Trophoblast cell (in vitro differentiated cells and primary cell): ENCODE measurements at places on chromosomes 11 and 22.
A peak's percentile ranks its signal among the peaks of the same experiment; 100 is the strongest.

GRCh38 chr11:34706709-34707461, 86.0 kb downstream of the EHF start:
- no peak for DNase-seq

DNA sequence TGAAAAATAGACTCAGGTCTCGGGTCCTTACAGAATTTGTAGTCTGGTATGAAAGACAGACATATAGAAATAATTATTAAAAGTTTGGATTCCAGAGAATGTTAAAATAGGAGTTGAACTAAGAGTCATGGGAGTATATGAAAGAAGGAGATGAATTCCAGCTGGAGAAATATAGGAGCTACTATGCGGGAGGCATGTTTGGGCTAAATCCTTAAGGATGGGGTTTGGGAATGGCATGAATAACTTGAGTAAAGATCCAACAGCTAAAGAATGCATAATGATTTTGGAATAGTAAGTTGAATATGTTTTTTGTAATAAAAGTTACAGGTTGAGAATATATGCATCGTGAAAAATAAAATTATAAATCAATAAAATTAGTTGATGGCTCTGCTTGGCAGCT, 129.4 kb upstream of the SLC5A12 start:
- no peak for DNase-seq

DNA sequence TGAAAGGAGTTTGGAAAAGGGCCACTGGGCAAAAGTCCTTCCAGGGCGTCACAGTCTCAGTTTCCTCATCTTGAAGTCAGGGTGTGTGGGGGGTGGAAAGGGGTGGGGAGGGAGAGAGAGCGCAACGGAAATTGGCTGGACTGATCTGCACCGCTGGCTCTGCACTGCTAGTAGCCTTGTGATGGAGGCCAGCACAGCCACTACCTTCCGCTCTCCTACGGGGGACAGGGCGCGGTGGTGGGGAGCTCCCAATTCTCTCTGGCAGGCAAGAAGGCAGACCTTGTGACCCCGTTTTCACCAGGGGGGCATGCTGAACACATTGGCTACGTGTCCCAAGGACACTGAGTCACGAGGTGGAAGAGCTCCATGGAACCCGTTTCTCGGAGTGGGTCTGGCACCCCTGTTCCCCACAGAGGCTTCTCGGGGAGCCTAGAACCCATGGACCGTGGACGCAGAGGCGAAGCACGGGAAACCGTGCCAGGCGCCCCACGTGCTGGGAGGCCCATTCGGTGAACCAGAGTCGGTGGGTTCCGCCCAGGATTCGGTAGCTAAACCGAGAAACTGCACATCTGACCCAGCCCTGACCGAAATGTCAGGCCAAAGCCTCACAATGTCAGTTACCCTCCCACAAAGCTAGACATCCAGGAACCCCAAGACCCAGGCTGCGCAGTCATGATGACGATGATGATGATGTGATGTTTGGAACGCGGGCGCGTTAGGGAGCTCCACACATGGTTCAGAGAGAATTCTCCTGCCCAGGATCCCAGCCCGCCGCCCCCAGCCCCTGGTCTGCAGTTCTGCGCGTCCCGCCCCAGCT, 28.3 kb upstream of the WNT11 start:
- no peak for DNase-seq

GRCh38 chr22:40678493-40679248, 613 bp upstream of the MCHR1 start:
- DNase-seq = no peak

DNA sequence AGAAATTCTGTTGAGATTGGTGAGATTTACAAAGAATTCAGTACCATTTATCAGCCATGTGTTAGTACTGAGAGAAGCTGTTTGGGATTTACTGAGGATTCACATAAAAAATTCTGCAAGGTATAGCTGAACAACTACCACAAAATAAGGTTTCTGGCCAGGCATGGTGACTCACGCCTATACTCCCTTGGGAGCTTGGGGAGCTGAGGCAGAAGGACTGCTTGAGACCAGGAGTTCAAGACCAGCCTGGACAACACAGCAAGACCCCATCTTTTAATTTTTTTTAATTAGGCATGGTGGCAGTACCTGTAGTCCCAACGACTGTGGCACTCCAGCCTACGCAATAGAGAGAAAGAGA, 86.7 kb downstream of the SIK3 start:
- DNase-seq = no peak

GRCh38 chr11:30798547-30799236, 212.5 kb upstream of the MPPED2 start:
- DNase-seq = no peak

GRCh38 chr11:33643167-33643824, 57.3 kb downstream of the C11orf91 start:
- DNase-seq = no peak

DNA sequence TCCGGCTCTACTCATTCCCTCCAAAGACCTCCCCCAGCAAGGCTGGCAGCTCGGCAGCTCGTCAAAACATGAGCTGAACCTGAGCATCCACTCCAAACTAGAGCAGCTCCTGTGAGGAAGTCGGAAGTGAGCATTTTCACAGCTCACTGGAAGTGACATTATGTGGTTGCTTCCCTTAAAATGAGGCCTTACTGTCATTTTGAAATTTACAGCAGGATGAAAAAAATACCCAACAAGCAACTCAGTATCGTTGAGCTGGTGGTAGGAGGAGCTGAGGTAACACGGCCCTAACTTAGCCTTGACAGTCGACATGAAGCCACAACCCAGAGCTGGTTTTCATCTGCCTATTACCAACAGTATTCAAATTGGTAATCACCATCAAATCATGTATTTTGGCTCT, 38.0 kb upstream of the ARFGAP3 start:
- no peak for DNase-seq

DNA sequence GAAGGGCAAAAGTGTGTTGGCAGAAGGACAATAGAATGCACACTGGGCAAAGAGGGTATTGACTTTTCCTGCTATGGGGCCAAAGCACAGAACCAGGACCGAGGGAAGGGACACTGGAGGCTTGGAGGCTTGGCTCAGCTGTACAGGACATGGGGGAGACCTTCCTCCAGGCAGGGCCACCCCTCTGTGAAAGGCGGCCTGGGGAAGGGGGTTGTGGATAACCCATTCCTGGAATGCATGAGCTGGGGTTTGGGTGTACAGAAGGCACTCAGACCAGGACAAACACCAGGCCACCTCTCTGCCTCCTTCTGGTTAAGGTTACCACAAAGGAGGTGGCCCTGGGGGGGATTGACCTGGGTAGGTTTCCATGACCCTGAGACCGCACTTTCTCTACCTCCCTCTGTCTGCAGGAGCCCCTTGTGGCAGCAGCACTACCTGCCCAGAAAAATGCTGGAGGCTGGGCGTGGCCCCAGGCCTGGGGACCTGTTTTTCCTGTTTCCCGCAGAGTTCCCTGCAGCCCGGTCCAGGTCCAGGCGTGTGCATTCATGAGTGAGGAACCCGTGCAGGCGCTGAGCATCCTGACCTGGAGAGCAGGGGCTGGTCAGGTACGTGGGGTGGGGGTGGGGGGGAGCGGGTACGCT, 9.6 kb downstream of the P2RY2 start:
- peak; percentile 98 for DNase-seq

GRCh38 chr11:117940736-117941135, 11.5 kb upstream of the TMPRSS13 start:
- DNase-seq = no peak

DNA sequence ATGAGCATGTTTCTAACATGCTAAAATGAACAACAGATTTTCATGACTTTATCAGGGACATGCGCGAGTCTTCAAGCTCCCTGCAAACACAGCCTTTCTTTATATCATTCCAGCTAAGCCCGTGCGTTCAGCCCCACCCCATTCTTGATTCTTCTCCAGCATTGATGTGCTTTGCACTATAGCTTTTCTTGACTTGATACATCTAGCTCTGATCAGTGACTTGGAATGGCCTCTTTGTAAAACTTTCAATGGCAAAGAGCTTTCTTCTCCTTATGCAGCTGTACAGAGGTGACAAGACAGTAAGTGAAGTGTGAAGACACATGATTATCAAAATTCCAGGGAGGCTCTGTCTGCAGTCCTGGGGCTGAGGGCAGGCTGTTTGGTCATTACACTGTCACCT, 561.0 kb downstream of the OPCML start:
- DNase-seq = no peak

DNA sequence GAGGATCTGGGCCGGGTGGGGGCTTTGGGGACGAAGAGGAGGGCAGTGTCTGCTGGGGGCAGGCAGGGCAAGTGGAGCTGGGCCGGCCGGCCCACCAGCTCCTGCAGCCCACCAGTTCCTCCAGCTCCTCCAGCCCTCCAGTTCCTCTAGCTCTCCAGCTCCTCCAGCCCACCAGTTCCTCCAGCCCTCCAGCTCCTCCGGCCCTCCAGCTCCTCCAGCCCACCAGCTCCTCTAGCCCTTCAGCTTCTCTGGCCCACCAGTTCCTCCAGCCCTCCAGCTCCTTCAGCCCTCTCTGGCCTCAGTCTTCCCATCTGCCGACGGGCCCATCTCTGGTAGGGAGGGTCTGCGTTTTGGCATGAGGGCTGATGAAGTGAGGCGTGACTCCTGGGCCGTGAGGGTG, 9.2 kb upstream of the CCDC188 start:
- no peak for DNase-seq

GRCh38 chr11:134845474-134846327, 433.7 kb upstream of the B3GAT1 start:
- DNase-seq = no peak

GRCh38 chr11:43997022-43997660, 50.6 kb upstream of the ACCSL start:
- DNase-seq = no peak

GRCh38 chr22:19419464-19420178, 11.9 kb downstream of the HIRA start:
- DNase-seq = no peak

GRCh38 chr11:20670932-20671403, 1.6 kb downstream of the NELL1 start:
- no peak for DNase-seq

DNA sequence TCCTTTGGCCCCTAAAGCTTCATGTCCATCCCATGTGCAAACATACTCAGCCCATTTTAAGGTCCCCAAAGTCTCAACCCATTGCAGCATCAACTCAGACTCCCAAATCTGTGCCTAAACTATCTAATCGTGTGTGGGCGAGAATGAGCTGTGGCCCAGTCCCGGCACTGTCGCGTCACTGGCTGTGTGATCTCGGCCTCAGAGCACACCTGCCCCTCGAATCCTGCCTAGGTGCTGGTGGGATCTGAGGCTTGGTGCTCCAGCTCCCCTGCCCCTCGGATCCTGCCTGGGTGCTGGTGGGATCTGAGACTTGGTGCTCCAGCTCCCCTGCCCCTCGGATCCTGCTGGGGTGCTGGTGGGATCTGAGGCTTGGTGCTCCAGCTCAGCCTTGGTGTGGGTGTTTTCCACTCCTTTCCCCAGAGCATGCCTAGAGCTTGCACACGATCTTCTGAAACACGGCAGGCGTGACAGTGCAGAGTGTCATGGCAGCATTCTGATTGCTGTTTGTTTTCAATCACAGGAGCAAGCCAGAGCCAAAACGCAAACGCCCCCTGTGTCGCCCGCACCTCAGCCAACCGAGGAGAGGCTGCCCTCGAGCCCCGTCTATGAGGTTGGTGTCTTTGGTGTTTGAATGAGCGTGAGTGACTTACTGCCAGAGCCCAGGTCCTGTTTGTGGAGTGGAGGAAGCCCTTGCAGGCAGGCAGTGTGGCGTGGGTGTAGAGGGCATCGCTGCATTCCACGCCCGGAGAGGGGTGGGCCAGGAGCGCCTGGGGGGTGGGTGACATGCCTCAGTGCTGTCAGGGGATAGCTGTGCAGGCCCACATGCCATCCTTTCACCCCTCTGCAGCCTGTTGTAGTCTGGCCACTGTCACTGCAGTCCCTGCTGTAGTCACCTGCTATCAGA, 32.6 kb downstream of the CTTN start:
- no peak for DNase-seq

GRCh38 chr22:37410174-37411055, 16.9 kb downstream of the ELFN2 start:
- DNase-seq = no peak

GRCh38 chr11:15858881-15859280, 497.5 kb downstream of the SOX6 start:
- DNase-seq = no peak

DNA sequence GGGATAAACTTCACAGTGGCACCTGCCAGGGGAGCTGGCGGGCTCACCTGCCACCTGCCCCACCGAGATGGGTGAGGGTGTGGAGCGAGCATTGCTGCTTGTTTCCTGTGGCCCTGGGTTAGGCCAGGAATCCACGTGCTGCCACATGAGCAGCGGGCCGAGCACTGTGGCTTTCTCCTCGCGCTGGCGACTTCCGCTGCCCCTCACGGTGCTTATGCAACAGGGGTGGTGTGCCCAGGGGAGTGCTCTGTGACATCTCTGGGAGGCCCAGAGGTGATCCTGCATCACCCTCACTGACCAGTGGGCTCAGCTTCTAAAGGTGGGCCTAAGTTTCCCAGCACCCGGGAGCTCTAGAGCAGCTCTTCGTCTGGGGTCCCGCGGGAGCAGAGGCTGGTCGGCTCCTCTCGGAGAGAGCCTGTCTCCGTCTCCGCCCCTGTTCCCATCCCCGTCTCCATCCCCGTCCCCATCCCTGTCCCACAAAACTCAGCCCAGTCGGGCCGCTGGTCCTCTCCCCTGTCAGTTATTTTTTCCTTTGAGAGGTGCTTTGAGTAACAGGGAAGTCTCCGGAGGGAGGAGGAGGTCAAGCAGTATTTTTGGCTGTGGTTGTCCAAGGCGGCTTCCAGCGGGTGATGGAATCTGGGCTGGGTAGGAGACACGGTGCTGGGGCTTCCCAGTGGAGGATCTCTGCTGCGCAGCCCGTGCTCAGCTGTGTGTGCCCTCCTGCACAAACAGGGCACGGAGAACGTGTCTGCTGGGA, 42.5 kb downstream of the AP2A2 start:
- no peak for DNase-seq

DNA sequence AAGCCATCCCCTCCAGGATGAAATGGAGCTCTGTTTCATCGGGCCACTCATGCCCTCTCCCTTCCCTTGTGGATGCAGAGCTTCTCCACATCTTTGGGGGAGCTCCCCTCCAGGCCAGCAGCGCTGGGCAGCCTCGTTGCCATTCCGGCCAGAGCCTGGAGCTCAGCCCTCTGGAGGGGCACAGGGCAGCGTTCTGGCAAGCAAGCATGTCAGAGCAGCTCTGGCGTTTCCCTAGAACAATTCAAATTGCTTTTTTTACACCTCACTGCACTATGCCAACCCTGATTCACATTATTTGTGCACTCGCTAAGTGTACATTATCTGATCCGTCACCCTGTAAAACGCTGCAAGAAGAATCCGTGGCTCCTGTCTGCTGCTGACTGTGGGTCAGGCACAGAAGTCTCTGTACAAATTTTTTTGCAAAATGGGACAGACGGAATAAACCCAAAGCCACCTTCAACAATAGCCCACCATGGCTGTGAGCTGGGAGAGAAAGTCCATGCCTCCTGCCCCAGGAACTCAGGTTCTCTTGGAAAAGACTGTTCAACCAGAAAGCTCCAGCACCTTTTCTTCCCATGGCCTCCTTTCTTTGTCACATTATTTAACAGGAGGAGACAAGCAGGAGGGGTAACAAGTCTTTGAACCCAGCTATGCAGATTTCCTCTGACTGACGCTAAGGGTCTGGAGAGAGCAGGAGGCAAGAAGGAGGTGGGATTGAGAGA, 139.5 kb upstream of the CADM1 start:
- DNase-seq = no peak

GRCh38 chr11:18235394-18236334, 938 bp downstream of the SAA4 start:
- DNase-seq = no peak

GRCh38 chr11:122707901-122708300, 52.4 kb downstream of the UBASH3B start:
- no peak for DNase-seq

GRCh38 chr11:132685174-132685611, 847.1 kb downstream of the OPCML start:
- DNase-seq = no peak

- peak; percentile 55 for DNase-seq
Observed at GRCh38 chr22:41481131-41481830, 12.4 kb downstream of the ACO2 start.

- no peak for DNase-seq
Observed at GRCh38 chr11:40286137-40286536, 1173.3 kb downstream of the LRRC4C start.
